Jurkat, Clone E6-1 (cell line): ENCODE measurements at places on chromosomes 11 and 22.
A peak's percentile ranks its signal among the peaks of the same experiment; 100 is the strongest.

GRCh38 chr11:46009647-46010046, 87.2 kb downstream of the LARGE2 start:
- DNase-seq: no peak

DNA sequence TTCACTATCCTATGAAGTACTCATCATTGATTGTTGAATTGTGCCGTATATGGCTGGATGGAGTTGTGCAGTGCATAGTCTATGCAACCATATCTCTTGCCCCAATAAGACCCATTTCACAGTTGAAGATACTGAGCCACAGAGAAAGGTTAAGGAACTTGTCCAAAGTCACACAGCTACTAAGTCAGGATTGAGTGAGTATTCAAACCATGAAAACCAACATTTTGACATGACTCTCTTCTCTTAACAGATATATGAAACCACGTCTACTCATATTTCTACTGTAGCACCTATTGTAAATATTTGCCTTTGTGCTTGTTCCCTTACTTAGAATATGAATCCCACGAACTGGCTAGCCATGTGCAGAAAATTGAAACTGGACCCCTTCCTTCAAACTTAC, 58.1 kb downstream of the MAML2 start:
- no peak for DNase-seq

- DNase-seq: no peak
Measured at GRCh38 chr11:31652528-31652927, 143.0 kb downstream of the ELP4 start.

DNA sequence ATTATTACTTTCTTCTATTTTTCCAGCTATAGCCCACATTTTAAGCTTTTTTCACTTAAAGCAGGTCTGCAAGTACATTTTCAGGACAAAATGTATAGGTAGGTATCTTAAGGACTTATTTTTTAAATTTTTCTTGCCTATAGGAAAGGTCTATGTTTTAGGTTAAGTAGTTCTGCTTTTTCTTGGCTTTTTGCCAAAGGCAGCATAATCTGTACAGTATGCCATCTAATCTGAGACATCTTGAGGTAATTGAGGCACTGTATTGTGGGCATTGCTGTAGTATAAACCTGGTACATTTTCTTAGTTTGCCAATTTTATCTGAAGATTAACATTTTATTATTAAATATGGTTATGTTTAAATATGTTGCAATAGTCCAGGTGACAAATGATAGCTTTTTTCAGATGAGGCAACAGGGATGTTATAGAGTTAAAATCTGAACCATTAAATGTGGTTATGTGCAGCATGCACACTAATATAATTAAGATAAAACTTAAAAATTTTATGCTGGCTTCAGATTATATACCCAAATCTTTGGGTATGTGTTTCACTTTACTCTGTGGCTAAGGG, 42.9 kb downstream of the QSER1 start:
- DNase-seq: peak; percentile 16

- no peak for DNase-seq
Measured at GRCh38 chr22:49136816-49137180, 690.9 kb downstream of the BRD1 start.

GRCh38 chr11:134521001-134521400, 109.0 kb upstream of the B3GAT1 start:
- DNase-seq: no peak

DNA sequence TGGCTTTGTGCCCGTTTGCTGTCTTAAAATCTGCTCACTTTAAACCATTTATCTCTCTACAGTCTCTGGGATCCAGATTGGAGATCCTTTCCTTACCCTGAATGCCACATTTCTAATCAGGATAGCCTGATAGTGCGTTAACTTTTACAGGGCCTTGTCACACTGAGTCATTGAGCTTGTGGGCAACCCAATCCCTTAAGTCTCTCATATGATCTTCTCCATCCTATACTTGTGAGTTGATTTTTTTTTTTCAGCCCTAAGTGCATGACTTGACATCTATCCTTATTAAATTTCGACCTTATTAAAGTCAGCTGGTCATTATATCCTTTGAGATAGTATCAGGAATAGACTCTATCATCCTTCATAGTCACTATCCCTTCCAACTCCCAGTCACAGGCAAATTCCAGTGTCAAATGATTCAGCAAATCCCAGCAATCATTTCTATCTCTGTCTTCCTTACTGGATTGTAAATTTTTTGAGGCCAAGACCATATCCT, 57.7 kb downstream of the TEAD1 start:
- DNase-seq: no peak

- peak; percentile 7 for DNase-seq
Measured at GRCh38 chr11:12318791-12319438, 58.5 kb upstream of the PARVA start.
